ENCODE measurements at places on chromosomes 2 and 18. TPM values are rescaled to one million over a fixed set of nuclear protein-coding genes. Genes with fewer than 3 reads are reported as not detected.

DNA sequence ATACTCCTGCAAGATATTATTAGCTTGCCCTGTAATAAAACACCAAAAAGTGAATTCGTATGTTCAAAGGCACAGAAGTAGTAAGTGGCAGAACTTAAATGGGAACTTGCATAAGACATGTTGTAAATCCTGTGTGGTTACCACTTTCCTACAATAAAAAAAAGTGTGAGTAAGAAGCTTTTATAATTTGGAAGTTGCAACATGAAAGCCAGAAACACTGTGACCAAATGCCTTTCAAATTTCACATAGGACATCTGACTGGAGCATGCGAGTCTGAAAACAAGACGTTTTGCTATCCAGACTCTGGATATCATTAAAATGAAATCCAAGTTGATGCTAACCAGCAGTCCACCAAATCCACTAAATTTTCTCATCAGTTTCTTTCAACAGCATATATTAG lies 886.2 kb upstream of the NRXN1 start:
- no peak for DNase-seq

RHBDD1 gene
- 24.2 TPM for total RNA-seq

ACTG2 gene
- total RNA-seq: 38.8 TPM

GAL3ST2 gene
- total RNA-seq: 0.80 TPM

Data from Peyer's patch (tissue), 4 donors.